ENCODE measurements at places on chromosomes 6 and 20.

GRCh38 chr6:71545905-71546304 is 257.3 kb downstream of the OGFRL1 start:
- DNase-seq = no peak

GRCh38 chr6:99993146-99993532 is 884 bp downstream of the MCHR2 start:
- DNase-seq = no peak

DNA sequence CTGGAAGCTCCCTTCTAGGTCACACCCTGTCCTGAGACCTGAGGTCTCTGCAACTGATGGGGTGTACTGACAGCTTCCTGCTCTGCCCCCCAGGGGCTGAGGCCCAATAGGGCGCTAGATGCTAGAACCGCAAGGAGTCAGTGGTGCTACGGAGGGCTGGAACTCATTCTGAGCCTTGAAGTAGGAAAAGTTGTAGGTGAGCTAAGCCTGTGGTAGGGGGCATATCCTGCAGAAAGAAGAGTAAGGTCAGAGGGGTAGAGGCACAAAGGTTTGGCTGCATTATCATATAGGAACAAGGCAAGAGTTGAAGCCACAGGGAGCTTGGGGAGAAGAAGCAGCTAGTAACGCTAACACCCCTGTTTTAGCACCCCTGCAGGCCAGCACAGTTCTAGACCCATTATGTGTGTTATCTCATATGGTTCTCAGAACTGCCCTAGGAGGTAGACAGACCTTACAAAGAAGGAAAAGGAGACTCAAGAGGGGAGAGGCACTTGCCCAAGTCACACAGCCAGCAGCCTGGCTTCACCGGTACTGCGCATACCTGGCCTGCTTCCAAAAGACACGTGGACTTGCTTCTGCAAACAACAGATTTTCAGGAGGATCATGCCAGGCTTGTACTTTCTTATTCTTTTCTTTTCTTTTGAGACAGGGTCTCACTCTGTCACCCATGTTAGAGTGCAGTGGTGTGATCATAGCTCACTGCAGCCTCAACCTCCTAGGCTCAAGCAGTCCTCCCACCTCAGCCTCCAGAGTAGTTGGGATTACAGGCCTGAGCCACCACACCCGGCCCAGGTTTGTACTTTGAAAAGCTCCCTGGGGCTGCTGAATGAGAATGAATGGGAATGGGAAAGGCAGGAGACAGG is 156.1 kb downstream of the MRPL14 start:
- no peak for DNase-seq

GRCh38 chr6:111555036-111555435 is 50.6 kb downstream of the TRAF3IP2 start:
- DNase-seq = peak; percentile 64

DNA sequence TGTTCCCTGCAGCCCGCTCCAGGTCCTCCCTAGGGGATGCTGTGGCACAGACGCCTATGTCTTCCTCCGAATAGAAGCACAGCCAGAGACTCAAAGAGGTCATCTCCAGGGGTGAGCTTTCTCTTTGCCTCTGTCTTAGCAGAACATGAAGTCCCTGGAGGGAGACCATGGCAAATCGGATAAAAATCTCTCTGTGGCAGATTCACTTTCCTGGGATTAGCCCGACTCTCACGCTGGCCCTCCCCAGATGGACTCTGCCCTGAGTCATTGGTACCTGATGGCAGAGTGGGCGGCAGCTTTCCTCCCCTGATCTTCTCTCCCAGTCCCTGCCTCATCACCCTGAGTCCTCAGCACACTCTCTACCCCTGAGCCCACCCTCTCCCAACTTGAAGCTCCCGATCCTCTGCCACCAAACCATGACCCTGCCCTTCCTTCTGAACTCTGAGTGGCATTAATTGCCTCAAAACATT is 58.0 kb upstream of the CCDC167 start:
- DNase-seq = no peak

DNA sequence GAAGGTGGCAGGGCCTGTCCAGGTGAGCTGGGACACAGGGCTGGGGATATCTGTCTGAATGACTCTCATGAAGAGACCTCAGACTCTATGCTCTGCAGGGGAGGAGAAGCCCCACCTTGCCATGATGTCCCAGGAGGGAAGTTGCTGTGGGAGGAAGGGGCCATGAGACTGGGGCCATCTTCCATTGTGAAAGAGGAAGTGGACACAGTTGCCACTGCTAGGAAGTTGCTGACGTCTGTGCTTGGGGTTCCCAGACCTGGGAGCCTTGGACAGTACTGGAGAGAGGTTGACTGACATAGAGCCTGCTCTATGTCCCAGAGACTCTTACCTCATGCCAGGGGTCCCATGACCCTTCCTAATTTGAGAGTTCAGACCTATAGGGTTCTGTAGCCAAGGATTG is 24.5 kb downstream of the SIRPB1 start:
- no peak for DNase-seq

DNA sequence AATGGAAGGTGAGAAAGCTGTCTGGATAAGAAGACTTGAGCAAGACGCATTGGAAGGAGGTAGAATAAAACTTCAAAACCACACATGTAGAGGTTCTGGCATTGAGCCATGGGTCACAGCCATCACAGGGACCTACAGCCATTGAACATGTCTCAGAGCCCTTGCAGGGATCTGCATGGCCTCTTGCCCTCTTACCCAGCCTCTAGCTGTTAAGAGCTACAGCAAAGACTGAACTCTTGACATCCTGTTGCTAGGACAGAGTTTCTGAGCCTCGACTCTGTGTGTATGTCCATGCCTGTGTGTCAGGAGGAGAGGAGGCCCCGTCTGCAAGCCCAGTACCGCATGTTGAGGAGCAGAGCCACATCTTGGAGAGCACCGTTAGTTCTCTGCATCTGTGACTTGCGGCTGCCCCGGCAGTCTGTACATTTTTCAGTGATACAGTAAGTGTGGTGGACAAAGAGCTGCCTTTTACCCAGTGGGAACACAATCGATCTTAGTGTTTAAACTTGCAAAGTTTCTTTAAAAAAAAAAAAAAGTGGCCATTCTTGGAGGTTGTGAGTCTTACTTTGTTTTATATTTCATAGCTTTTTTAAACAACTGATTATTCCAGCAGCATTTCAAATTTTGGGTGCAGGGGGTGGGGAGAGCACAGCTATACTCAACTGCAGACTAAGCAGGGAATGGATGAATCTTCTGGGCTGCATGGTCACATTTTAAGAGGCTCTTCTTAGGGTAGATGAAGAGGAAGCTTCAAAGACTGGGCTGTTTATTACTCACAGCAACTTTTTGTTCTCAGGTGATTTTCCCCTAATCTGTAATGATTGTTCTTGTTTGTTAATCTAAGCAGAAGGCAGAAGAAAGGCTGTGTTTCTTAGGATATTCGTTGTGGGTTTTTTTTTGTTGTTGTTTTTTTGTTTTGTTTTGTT is 88.5 kb downstream of the TBC1D7 start:
- DNase-seq = peak; percentile 77

- DNase-seq = peak; percentile 62
Observed at GRCh38 chr6:44237813-44238433, 9.0 kb upstream of the HSP90AB1 start.
